Hindlimb muscle (tissue), 1 donor: ENCODE measurements at places on chromosomes 1 and 21. TPM values are rescaled to one million over a fixed set of nuclear protein-coding genes. Genes with fewer than 3 reads are reported as not detected.

DNA sequence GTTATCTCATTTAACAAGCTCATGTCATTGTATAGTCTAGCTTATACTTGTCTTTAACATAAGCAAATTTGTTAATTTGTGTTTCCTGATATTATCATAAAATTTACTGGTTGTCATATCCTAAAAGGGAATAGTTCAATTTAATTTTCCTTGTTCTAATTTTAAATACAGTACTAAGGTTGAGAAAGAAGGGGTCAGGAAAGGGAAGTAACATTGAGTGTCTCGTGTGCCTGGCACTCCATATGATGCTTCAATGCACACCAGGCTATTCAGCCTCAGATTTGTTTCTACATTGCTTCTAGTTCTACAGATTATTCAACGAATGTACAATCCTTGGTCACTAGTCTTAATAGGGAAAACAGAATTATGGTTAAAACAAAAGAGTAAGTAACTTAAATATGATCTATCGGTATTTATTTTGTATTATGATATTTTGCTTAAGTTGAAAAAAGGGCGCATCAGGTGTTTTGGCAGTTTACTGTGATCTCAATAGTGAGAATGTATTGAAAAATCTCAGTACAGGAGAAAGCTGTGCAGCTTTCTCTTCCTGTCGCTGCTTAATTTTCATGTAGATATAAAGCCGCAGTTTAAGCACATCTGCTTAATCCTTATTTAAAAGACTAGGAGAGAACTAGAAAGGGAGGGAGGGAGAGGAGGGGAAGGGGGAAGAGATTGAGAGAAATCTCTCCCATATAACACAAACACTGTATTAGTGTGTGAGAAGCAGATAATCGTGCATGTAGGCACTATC lies 13.0 kb downstream of the PTPRC start:
- DNase-seq, result no peak

DNA sequence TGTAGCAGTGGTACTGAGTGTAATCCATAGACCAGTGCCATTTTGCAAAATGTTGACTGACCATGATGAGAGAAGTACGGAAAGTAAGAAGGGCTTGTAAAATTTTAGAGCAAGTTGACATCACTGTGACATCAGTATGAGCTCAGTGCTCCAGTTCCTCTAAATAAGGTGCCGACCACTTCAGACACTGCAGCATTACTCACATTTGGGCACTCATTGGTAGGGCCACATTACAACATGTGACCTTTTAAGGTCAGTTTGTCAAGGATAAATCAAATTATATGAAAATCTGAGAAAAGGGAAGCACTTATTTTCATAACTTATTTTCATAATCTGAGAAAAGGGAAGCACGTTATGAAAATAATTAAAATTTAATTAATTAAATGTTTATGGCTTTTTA lies 128.0 kb upstream of the ERG start:
- DNase-seq, result no peak

GRCh38 chr1:27035344-27035743 lies 22.7 kb upstream of the TENT5B start:
- DNase-seq, result no peak

- no peak for DNase-seq
Observed at GRCh38 chr1:47443530-47444296, 5.9 kb downstream of the FOXD2 start.

DNA sequence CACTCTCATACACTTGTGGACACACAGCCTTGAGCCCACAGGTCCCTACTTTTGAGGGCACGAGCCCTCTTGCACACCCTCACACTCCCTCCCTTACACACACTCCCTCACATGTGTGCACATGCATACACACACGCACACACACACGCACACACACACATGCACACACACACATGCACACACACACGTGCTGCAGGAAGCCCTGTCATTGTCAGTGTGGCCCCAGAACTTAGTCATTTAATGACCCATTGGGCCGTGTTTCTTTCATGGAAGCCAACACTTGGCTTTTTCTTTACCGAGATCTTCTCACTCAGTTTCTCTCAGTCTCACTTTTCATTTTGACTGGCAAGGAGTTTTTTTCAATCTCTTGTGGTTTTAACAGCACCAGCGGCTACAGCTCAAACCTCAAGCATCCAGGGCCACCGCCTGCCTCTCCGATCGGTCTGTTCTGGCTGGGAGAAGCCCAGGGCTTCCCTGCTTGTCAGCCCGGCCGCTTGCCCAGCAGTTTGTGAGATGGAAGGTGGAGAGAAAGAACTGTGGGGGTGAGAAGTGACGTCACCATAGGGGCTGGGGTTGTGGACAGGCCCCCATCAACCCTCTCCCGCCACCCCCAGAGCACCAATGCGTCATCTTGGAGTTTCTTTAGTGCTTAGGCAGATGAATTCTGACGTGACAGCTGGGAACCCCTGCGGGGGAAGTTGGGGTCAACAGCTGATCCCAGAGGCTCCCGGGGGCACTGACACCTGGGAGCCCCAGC lies 15.8 kb upstream of the TNFRSF8 start:
- DNase-seq, result no peak

DNA sequence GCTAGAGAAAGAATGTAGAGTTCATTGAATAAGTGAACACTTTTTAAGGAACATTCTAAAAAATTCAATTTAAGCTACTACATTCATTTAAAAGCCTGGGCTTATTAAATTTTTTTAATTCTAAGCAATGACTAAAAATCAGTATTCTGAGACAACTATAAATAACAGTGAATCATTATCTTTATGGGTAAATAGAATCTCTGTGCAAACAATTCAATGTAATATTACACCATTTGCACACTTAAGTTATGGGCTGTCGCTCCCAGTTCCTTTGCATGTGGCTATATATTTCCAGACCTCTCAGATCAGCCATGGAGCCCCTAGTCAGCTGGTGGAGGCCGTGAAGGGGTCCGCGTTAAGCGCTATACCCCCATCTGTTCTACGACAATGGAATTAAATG lies 65.1 kb downstream of the KCNK1 start:
- no peak for DNase-seq

GRCh38 chr21:37862536-37862935 lies 53.7 kb downstream of the KCNJ6 start:
- no peak for DNase-seq

GRCh38 chr1:4108331-4108730 lies 208.3 kb upstream of the C1orf174 start:
- DNase-seq, result no peak

HSD11B1 gene
- polyA plus RNA-seq, result not detected

MSH4 gene
- 0.67 TPM for polyA plus RNA-seq

TMPRSS15 gene
- 0.89 TPM for polyA plus RNA-seq
